ENCODE measurements at places on chromosomes 11 and 22. TPM values are rescaled to one million over a fixed set of nuclear protein-coding genes. Genes with fewer than 3 reads are reported as not detected.

The MS4A3 gene
- not detected for total RNA-seq

The ADM2 gene
- 28.8 TPM for total RNA-seq

The BARX2 gene
- total RNA-seq, result 1.1 TPM

The MISFA gene
- total RNA-seq, result 8.8 TPM

The TESMIN gene
- total RNA-seq, result 22.1 TPM

The MCAT gene
- 23.8 TPM for total RNA-seq

The POU2F3 gene
- total RNA-seq, result not detected

The CXCR5 gene
- not detected for total RNA-seq

The LRRN4CL gene
- total RNA-seq, result 0.64 TPM

The YAP1 gene
- total RNA-seq, result 207 TPM

The TMA7B gene
- total RNA-seq, result not detected

The DGCR2 gene
- total RNA-seq, result 65.6 TPM

- DNase-seq, result peak; percentile 69
These were observed 34.0 kb upstream of the A4GALT start for GRCh38 chr22:42754658-42755057.

GRCh38 chr11:7592711-7593110, 78.9 kb downstream of the PPFIBP2 start:
- DNase-seq, result no peak

- DNase-seq, result no peak
These were observed 62.4 kb upstream of the BMAL1 start for GRCh38 chr11:13215149-13215548.

DNA sequence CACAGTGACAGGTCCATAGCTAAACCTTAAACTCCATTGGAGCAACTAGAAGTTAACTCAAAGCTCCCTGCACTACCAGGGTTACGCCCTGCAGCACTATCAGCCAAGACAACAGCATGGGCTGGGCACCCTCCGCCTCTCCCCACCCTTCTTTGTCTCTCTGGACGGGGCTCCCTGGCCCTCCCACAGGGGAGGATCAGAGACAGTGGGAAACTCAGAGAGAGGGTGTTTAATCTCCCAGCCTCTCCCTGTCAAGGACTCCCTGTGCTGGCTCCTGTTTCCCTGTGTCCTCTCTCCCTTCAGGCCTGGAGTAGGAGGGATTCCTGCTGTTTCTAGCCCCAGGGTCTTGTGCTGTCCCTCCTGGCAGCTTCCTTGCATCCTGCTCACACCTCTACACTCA, 56.9 kb upstream of the CSNK2A3 start:
- DNase-seq, result peak; percentile 51

- no peak for DNase-seq
These were observed 40.8 kb downstream of the LGR4 start for GRCh38 chr11:27431808-27432207.

DNA sequence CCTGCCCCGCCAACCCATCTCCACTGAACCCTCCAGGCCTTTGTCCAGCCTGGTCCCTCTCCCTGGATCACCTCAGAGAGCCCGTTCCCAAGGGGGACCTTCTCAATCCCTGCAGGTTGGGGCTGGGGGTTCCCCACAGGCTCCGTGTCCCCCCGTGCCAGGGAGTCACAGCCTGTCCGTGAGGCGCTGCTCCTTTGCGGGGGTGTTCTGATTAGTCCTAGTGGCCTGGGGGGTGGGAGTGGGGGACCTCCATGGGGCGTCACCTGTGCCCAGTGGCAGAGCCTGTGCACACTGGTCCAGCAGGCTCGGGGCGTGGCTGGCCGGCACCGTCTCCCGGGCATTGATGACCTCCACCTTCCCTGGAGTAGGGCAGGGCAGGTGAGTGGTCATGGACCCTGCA, 11.6 kb downstream of the GGT5 start:
- no peak for DNase-seq

GRCh38 chr11:14118072-14118471, 155.5 kb downstream of the SPON1 start:
- DNase-seq, result no peak

DNA sequence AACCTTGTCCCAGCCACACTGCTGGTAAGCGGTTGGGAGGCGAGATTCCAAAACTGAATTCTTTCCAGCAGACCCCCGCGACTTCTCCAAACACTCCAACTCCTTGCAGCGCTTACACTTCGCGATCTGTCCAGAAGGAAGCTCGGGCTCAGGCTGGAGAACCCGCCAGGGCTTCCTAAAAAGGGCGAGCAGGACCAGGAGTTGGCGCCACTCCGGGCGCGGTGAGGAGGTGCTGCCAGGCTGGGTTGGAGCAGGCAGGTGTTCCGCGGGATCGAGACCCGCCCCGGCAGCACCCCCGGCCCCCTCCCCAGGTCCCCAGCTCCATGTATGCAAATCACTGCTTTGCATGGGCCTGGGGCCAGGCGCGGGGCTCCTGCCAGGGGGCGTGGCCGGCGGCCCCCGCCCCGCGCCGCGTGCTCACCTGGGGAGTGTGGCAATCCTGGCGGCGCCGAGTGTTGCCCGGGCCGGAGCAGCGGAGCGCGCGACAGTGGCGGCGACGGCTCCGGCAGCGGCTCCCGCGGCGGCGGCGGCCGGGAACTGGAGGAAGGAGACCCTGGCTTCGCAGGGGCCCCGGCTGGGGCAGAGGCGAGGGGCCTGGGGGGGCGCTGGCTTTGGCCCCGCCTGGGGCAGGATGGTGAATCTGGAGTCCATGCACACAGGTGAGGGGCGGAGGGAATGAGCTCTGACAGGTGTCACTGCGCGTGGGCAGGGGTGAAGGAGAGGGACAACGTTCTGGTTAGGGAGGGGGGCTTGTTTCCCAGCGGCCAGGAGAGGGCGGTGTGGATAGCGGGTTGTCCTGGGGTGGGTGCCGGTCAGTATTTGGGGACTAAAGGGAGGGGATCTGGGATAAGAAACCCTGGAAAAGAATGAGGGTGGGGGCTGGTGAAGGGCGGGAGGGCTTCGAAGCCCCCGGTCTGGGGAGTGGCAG, at the start of gene POU2F3:
POU2F3 (plus strand) TSS at position 428 of the 928 bp plus-strand sequence; CDS start at position 632, 204 bp downstream.
- DNase-seq, result no peak

GRCh38 chr11:70517988-70518907, 119.9 kb downstream of the CTTN start:
- DNase-seq, result no peak

GRCh38 chr11:26837154-26837553, 115.3 kb upstream of the SLC5A12 start:
- DNase-seq, result no peak

DNA sequence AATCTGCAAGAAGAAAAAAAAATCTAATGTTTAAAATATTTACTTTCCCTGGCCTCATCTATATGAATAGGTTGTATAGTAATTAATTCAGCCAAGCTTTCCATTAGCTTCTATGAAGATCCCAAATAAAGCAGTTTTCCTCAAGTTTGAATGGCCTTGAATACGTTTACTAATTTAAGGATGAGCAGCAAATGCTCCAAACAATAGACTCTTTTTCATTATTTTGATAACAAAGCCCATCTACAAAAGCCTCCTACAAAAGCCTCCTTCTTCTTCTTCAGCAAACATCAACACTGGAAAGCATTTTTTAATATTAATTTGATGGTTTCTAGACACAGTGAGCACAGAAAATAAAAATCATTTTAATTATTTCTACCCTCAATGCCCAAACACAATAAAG, 1130.3 kb upstream of the CNTN5 start:
- no peak for DNase-seq

DNA sequence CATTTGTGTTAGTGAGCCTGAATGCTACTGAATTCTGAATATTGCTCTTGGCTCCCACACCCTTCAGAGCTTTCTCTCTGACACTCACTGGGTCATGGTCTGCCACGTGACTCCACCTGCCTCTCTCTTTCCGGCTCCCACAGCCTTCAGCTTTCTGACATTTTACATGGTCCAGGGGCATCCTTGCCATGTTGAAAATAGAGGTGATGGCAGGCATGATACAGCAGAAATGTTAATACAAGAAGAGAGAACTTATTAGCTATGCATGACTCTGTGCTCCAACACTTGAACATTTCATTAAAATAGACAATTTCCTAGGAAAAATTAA, 90.3 kb upstream of the CLDN5 start:
- no peak for DNase-seq

- DNase-seq, result no peak
These were observed 64.7 kb downstream of the LDLRAD3 start for GRCh38 chr11:36008584-36008983.

DNA sequence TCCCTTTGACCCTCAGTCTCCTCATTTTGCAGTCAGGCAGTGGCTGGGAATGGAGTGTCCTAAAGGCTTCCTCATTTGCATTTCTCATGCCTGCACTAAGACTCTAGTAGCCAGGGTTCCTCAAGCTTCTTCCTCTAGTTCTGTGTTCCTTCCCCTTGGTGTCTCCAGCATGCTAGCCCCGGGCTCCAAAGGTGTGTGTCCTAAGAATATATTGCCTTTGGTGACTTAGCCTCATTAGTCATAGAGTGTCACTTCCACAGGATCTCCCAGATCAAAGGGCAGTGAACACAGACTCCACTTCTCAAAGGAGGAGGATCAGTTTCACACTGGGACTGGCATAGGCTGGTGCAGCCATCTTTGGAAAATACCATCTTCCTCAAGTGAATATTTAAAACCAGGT, 21.4 kb upstream of the ACER3 start:
- peak; percentile 71 for DNase-seq

GRCh38 chr11:60511393-60511792, 3.8 kb upstream of the MS4A13 start:
- no peak for DNase-seq

DNA sequence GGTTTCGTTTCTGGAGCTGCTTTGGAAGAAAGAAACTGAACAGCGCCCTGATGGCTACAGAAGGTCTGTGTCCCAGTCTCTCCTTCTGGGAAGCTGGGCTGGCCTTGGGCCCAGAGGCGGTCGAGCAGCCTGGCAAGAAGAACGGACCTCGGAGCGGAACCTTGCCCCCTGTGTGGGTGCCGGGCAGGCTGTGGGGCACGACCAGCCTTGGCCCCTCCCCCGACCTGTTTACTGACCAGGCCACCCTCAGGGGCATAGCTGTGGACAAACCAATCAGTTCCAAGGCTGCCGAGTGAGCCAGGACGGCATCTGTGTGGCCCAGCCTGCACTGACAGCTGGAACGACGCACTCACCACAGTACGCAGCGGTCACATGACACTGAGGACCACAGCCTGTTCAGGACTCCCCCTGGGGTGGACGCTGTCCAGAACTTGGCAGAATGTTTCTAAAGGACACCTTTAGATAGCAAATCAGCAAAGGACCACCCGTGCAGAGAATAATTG, 7.2 kb downstream of the PIM3 start:
- peak; percentile 33 for DNase-seq

- no peak for DNase-seq
These were observed 20.3 kb downstream of the WNT11 start for GRCh38 chr11:76185931-76186401.

GRCh38 chr11:115616971-115617370, 112.8 kb upstream of the CADM1 start:
- no peak for DNase-seq
